Stimulated activated CD4-positive, alpha-beta T cell treated with anti-CD3 and anti-CD28 coated beads, Interleukin-1b, Interleukin-23, amount 100 ng/mL, for 1 hour (primary cell): ENCODE measurements at places on chromosomes 1 and 21.

- DNase-seq: no peak
Measured at GRCh38 chr21:29238053-29238966, 60.4 kb upstream of the BACH1 start.

GRCh38 chr1:205440476-205441317 lies 15.1 kb downstream of the BLACAT1 start:
- DNase-seq: no peak

GRCh38 chr1:231584921-231585320 lies 41.7 kb upstream of the DISC1 start:
- DNase-seq: no peak

- DNase-seq: no peak
Measured at GRCh38 chr1:67162954-67163353, 3.3 kb upstream of the IL23R start.

- DNase-seq: peak; percentile 44
Measured at GRCh38 chr1:202807926-202808757, at the start of gene KDM5B. Gene KDM5B, minus strand, starts transcription at chr1:202808421. Its CDS starts 116 bp downstream, at chr1:202808305.

DNA sequence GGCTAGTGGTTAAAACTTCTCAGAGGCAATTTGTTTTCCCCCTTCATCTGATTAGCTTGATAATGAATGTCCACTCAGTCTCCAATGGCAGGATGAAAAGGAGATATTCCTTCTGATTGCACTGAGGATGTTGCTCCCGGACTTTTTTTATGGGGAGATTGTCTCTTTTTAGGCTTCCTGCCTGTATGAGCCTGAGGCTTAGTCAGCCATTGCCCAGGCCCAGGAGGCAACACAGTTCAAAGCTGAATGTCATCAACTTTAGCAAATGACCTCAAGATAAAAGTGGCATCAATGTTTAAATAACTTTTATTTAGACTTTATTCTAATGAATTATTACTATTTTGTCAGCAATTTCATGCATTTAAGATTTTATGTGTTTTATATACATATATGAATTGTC lies 162.9 kb upstream of the PTBP2 start:
- DNase-seq: no peak

DNA sequence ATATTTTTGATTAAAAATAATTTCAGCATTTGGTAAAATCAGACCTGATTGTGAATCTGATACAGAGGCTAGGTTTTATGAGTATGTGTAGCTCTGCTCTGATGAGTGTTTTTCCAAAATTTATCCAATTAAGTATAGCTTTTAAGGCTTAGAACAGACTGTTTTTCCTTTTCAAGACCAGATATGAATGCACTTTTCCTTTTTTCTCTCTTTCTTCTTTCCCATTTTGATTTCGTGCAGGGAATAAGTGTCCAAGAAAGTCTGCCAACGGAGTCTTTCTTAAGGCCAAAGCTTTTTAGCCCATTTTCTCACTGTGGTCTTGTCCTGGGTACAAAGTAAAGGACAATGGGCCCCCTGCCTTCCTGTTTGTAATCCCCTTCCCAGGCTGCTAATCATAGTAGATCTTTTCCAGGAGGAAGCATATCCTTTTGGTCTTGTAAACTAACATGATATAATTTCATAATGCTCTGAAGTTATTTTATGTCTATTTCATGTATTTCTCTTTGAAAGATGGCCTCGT lies 2.9 kb downstream of the KIF1B start:
- no peak for DNase-seq

DNA sequence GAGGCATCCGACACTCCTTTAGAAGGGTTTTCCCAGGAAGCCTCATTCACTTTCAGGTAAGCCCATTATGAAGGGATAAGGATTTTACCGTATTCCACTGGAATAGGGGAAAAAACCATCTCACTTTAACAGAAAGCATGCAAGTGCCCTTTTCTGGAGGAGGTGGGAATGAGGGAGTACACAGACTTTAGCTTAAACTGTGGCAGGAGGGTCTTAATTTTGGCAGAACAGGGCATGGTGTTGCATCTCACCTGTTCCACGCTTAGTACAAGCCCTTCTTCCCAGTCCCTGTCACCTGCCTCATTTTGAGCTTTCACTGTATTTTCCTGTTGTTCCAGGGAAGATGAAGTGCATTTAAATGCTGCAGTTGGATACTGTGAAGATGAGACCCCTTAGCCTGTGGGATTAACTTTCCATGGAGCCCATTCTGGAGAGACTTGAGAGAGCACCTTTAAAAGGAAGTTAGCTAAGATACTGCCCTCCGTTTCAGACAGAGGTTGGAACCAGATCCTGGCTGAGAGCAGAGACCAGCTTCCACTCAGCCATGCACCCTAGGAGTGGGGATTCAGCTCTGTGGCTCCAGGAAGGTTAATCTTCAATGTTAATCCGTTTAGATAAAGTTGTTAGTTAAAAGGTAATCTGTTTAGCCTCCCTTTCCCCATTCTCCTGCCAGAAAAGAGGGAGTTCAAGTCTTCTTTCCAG lies 42.6 kb downstream of the PBX1 start:
- no peak for DNase-seq
